NCI-H524 treated with DMSO at 0.1 percent for 48 hours (cell line): ENCODE measurements at places on chromosomes 1 and 21.

DNA sequence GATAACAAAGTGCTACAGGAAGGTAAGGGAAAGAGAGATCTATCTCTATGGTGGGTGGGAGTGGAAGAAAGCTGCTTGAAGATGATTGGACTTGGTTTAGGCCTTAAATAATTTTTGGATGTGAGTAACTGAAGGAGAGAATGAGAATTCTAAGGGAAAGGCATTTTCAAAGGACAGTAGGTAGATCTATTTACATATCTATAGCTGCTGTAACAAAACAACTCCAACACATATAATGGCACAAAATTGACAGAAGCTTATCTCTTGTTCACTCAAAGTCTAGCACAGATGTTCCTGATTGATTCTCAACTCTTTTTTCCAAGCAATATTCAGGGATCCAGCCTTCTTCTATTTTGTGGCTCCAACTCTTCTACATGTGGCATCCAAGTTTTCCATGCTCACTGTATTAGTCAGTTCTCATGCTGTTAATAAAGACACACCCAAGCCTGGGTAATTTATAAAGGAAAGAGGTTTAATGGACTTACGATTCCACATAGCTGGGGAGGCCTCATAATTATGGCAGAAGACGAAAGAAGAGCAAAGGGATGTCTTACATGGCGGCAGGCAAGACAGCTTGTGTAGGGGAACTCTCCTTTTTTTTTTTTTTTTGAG lies 3.1 kb upstream of the DDAH1 start:
- no peak for DNase-seq

DNA sequence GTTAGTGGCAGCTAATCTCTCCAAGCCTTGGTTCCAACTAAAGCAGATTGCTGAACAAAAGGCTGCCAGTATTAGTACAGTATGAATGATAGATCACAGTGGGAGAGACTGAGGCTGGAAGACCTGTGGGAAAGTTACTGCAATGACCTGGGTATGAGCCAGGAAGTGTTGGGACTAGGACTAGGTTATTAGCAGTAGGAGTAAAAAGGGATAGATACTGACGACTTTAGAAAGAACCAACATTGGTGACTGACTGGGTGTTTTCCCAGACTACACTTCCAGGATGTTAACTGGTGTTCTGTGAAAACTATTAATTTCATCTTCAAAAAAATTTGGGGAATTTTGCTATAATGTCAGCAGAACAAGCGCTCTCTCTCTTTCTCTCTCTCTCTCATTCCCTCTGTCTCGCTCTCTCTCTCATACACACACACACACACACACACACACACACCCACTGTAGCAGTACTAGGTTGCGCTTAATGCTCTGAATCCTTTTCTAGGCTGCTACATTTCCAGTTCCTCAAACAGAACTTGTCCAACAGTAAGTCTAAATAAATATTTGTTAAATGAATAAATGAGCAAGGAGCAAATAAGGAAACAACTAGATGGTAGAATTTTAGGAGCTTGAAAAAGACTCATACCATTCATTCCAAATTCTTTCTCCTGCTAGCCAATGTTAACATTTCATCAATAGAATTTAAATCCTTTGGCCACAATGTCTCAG lies 47.6 kb upstream of the RGS8 start:
- DNase-seq, result no peak

GRCh38 chr1:241079047-241079446 lies 278.0 kb downstream of the RGS7 start:
- no peak for DNase-seq

DNA sequence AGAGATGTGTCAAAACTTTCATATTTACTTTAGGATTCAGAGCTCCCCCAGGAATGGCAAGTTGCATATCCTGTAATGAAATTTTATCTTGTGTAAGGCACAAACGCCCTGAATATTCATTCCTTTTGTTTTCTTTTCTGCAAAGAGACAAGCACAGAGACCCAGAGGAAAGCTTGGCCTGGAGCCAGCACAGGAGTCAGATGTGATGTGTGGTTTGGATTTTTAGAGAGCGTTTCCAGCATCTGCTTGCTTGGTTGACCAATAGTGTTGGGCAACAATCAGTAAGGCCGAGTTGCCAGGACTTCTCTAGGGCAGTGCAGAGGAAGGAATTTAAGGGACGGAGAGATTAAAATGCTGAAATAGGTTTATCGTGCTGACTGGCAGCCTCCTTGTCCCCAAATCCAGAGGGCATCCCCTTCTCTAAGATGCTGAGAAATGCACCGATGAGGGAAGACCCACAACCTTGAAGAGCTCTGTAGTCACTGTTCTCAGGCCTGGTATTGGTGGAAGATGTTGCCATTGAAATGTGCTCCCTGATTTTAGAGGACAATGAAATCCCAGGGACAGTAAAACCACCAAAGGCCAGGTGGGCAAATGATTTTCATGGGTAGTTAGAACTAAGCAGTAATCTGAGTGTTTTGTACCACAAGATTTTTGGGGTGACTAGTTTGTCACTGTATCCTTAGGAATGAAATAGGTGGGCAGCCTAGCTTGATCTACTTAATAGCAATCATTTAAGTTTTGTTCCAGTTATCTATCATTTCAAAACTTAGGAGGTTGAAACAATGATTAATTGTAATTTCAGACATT lies 37.9 kb upstream of the RHOU start:
- DNase-seq, result no peak

- no peak for DNase-seq
Measured at GRCh38 chr1:57064379-57065140, 98.7 kb upstream of the C8B start.

DNA sequence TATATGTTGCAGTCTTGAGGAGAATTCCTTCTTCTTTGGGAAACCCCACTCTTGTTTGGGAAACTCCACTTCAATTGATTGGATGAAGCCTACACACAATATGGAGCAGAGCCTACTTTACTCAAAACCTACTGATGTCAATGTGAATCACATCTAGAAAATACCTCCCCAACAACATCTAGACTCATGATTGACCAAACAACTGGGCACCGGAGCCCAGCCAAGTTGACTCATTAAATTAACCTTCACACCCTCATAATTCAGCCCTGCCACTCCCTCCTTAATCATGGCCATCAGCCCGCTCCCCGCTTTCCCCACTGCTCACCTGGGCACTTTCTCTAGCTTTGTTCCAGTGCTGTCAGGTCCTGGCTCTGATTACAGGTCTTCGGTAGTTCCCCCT lies 208.1 kb upstream of the MAP1LC3C start:
- no peak for DNase-seq

DNA sequence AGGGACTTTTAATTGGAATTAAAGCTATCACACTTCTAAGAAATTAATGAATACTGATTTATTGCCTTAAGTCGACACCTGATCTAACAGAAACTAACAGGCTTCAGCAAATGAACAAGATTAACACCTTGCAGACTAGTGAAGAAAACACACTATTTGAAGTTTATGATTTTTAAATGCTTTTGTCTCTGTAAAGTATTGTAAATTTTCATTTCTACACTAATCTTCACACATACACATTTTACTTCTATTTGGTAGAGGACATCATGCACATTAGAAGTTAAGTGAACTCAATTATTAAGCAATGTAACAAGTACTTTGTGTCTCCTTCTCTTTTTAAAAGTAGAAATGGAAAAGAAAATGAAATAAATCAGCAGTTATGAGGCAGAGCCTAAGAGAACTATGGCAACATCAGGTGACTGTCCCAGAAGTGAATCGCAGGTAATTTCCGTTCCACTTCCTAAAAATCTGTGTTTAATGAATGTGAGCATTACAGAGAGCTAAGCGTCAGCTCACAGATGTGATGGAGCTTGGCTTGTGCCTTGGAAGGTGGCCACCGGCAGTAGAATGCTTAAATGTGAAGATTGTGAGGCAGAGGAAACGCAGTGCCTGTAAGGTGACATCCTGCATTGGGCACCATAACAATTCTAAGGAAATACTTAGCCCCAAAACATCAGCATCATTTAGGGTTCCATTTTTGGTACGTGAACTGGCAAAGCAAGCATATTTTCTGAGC lies 1.2 kb downstream of the PRMT2 start:
- no peak for DNase-seq

DNA sequence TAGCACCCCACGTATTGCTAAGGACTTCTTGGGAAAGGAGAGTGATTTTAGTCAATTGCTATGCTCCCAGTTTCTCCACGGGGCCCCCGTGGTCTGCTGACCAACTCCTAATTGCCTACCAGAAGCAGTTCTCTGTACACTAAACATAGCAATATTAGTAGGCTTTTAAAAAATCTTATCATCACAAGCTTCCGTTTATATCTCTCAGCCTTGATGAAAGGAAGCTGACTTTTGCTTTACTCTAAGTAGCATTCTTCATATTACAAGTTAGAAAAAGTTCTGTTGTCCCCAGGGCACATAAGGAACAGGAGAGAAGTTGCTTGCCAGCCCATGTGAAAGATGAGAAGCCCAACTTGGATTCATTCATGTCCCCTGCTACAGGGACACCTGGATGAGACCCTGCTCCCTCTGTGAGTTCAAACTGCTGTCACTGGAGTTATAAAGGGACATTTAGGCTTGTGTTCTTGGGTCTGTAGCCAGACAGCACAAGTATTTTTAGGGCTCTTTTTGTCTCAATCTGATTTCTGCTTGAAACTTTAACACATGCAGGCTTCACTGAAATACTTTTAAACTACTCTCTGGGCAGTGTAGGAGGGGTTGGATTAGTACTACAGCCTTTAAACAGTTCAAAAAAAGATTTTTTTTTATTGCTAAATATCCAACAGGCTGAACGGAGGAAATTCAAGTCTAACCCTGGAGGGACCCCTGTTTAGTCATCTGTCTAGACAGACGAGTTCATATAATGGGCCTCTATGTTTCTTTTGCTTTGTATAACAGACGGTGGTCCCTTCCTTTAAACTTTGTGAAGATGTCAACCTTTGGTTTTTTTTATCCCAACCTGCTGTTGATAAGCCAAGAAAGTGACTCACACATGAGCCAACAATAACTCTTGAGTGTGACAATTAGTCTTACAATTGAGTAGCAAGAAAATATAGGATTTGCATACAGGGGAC lies 29.5 kb downstream of the TGFB2 start:
- DNase-seq, result no peak

DNA sequence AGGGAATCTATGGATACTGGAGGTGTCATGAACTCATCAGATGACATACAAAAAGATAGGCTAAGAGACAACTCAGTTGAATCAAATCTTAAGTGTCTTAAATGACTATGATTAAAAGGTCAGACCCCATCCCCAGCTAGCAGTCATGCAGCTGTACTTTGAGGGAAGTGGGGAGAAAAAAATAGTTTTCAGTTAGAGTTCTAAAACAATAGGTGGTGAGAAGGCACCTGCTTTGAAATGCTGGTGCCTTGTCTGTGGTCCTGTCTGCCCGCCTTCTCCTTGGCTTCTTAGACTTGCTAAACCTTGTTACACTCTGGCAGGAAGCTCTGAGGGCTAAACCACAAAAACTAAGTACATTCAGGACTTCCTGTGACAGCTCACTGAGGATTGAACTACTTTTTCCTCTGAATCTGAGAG lies 15.3 kb downstream of the CD2 start:
- no peak for DNase-seq

- DNase-seq, result no peak
Measured at GRCh38 chr1:248814351-248814750, 11.4 kb downstream of the SH3BP5L start.

- DNase-seq, result no peak
Measured at GRCh38 chr1:222275001-222275728, 272.7 kb downstream of the HHIPL2 start.

- no peak for DNase-seq
Measured at GRCh38 chr1:155166051-155166470, 7.0 kb downstream of the KRTCAP2 start.

DNA sequence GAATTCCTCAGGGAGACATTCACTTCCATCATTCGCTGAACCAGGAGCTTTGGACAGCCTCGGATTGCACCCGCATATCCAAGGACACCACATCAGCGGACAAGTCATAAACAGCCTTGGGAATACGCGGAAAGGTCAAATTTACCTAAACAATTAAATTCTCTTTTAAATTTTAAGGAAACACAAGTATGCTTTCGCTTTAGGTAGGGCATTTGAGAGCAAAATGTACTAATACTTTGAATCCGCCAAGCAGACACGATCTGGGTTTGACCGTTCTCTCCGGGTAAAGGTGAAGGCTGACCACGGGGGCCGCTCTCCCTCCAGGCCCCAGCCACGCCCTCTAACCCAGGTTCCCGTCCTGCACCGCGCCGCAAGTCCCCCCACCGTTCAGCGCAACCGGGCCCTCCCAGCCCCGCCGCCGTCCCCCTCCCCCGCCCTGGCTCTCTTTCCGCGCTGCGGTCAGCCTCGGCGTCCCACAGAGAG lies 479 bp upstream of the ACADM start:
- peak; percentile 43 for DNase-seq

DNA sequence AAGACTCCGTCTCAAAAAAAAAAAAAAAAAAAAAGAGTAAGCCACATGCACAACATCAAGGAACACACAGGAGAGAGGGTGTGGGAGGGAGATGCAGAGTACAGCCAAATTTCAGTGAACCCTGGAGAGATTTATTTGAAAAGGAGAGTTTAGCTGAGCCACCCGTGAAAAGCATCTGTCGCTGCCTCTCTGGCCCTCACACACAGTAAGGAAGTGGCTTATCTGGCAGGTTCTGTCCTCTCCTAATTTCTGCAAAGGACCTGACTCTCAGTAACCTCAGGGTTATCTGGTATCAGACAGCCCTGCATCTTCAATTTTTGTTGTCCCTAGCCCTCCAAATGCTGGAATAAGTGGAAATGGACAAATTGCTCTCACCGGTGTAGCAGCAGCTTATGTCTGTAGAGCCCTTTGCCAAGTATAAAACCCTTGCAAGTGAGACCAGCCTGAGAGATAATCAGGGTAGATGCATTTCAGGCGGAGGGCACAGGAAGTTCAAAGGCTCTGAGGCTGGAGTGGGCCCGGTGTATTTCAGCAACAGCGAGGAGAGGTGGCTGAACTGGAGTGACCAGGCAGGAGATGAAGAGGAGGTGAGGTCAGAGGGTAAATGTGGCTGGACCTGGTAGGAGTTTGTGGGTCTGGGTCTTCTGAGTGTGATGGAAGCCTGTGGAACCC lies 16.7 kb upstream of the IL10RB start:
- DNase-seq, result no peak

- no peak for DNase-seq
Measured at GRCh38 chr1:227576189-227576588, 12.8 kb downstream of the ZNF678 start.

DNA sequence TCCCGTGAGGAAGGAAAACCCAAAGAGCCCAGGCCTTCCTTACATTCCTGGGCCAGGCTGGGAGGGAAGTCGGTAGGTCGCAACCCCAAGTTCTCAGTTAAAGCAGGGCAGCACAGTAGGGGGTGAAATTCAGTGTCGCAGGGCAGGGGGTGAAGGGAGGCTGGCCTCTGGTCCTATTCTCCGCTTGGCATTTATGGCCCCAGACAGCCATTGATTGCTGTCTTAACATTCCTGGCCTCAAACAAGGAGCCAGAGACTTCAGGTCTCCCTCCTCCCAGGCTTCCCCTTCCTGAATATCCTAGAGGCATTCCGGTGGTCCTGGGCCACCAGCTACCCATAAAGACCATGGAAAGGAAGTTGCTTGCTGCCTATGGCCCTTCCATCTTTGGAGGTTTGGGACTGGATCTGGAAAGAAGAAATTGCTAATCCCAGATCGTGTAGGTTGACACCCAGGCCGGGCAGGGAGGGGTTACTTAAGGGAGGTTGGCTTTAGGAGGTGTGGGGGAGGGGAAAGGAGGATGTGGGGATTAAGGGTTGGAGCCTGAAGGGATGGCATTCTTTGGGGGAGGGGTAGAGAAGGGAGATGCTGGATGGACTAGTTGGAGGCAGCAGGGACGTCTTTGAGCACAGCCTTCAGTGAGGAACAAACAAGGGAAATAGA lies 1.7 kb downstream of the LIN28A start:
- no peak for DNase-seq

GRCh38 chr1:230429067-230429735 lies 3.1 kb upstream of the PGBD5 start:
- no peak for DNase-seq
